Neural progenitor cell (in vitro differentiated cells): ENCODE measurements at places on chromosomes 12 and 14.
A peak's percentile ranks its signal among the peaks of the same experiment; 100 is the strongest.

- DNase-seq, result no peak
These were observed 23.1 kb downstream of the FBRSL1 start for GRCh38 chr12:132513070-132513398.

DNA sequence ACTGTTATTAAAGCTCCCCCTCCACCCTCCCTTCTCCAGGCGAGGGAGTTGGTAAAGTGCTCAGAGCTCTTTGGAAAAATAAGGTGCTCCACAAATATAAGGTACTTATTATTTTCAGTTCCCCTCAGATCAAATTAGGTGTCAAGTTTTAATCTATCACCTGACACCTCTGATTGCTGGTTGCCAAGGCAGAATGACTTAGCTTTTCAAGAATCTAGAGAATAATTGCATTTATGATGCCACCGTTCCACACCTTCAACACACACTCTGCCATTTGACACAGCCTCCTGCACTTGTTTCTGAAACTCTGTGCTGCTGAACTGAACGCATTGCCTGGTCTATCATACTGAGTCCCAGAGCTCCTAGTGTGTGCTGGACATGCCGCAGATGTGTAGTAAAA, 128.6 kb downstream of the CRACR2A start:
- no peak for DNase-seq

GRCh38 chr12:75651342-75651695, 139.9 kb upstream of the KRR1 start:
- DNase-seq, result no peak

- no peak for DNase-seq
These were observed 8.0 kb downstream of the BORCS5 start for GRCh38 chr12:12364787-12365445.

- DNase-seq, result no peak
These were observed 30.3 kb downstream of the DEGS2 start for GRCh38 chr14:100129161-100129589.

- DNase-seq, result no peak
These were observed 89.2 kb upstream of the TMEM263 start for GRCh38 chr12:106866426-106867080.

DNA sequence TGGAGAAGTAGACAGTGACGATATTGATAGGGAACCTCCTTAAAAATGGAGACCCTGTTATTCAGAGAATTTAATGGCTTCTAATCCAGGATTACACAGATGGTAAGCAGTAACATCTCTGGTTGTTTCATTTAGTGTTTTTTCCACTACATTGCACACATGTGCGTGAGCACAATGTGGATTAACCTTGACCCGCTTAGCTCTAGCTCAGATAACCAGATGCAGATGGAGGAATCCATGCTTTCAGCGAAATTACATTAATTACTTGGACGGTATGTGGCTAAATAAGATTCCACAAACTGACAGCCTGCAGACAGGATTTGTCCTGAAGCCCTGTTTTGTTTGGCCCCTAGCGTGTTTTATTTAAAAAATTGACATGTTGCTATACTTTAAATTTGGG, 378.4 kb downstream of the CCDC91 start:
- no peak for DNase-seq

DNA sequence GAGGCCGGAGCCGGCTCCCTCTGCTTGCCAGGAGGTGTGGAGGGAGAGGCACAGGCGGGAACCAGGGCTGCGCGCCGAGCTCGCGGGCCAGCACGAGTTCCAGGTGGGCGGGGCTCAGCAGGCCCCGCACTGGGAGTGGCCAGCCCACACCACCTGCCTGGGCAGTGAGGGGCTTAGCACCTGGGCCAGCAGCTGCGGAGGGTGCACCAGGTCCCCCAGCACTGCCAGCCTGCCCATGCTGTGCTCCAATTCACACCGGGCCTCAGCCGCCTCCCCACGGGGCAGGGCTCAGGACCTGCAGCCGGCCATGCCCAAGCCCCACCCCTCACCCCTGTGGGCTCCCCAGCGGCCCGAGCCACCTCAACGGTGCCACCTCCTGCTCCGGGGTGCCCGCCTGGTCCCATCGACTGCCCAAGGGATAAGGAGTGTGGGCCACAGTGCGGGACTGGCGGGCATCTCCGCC, 72.4 kb upstream of the PPP2R5C start:
- DNase-seq, result no peak

GRCh38 chr12:29574500-29574899, 77.0 kb upstream of the OVCH1 start:
- no peak for DNase-seq

- DNase-seq, result peak; percentile 24
These were observed 4.3 kb downstream of the AMN1 start for GRCh38 chr12:31724557-31724956.

- DNase-seq, result no peak
These were observed 95.9 kb downstream of the TSPAN9 start for GRCh38 chr12:3173008-3173553.

- peak; percentile 43 for DNase-seq
These were observed 882 bp downstream of the HECTD1 start for GRCh38 chr14:31206536-31207286.

DNA sequence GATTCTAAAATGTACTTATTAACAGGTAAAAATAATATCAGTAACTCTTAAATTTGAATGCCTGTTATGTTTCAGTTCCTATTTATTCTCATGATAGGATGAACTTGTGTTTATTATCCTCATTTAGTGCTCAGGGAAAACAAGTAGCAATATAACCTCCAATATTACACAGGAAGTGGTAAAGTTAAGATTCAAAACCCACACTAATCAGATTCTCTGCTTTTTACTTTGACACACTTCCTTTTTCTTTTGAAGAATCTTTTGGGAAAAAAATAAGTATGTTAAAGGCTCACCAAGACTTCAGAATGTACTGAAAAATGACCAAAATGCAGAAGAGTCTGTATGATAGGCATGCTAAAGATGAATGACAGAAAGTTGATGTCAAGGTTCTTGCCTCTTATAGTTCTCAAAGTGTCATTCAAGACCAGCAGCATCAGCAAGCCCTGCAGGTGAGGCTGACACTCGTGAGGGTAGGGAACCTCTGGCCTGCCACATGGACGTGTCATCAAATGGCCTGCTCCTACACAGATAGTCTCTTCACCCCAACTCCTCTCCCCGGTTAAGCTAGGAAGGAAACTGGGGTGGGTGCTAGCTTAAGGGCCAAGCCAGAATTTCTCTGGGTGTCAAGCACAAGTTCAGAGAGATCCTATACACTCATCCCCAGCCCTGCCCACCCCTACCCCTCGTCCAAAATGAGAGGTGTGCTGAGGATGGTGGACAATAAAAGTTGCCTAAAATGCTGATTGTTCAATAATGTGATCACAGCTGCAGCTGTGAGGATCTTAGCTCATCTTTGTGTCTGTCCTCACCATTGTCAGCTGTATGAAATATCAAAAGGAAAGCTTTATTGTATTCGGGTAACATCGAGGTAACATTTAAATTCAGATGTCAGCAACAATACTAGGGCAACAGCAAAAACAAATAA, 6.3 kb downstream of the TBPL2 start:
- DNase-seq, result no peak

DNA sequence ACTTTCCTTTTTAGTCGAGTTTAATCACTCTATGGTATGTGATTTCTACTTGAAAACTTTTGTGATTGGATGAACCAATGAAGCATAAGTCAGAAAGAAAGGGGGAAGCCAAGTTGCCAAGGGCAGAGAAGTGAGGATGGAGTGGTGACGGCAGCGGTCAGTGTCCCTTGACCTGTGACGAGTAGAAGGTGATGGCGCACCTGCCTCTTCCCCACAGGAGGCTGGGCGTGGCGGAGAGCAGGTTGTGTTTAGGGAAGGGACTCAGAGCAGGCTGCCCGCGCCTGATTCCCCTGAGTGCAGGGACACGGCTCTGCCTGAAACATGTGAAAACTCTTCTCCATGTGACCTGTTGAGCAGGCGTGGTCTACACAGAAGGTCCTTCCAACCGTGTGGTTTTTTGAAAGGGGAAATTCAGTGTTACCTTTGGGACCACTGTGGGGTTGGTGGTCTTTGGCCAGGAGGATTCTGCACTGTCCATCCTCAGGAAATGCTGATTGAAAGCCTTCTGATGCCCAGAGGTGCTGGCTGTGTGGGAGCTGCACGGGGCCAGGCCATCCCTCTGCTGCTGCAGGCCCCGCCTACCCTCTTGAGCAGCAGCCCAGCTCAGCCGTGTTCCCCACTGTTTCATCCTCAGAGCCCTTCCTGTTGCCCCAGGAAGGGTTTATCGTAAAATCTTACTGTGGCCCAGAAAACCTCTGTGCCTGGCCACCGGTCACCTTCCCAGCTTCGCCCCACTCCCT, 23.5 kb upstream of the AMN start:
- no peak for DNase-seq

GRCh38 chr12:116547955-116548501, 11.2 kb upstream of the MAP1LC3B2 start:
- no peak for DNase-seq

GRCh38 chr12:97513950-97514349, 51.3 kb downstream of the RMST start:
- no peak for DNase-seq

- peak; percentile 69 for DNase-seq
These were observed 7.0 kb upstream of the UBC start for GRCh38 chr12:124921200-124922031.

- no peak for DNase-seq
These were observed 35.2 kb downstream of the RILPL1 start for GRCh38 chr12:123498126-123498825.

- peak; percentile 31 for DNase-seq
These were observed 362.6 kb downstream of the DAD1 start for GRCh38 chr14:22226381-22226780.

DNA sequence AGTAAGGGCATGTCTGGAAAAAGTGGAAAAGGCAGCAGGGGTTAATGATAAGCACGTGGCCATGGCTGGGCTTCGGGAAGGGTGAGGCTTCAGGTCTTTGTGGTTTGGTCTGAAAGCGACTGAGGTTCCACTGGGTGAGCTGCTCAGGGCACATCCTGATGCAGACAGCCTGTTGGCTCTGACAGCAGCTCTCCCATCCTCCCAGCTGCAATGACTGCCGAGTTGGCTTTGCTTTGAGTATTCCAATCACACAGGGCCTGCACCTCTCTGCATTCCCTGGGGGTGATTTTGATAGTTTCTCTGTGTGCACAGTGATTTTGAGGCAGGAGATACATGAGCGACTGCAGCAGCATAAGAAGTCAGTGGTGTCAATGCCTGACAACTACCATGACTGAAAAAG, 390.7 kb downstream of the APAF1 start:
- no peak for DNase-seq

DNA sequence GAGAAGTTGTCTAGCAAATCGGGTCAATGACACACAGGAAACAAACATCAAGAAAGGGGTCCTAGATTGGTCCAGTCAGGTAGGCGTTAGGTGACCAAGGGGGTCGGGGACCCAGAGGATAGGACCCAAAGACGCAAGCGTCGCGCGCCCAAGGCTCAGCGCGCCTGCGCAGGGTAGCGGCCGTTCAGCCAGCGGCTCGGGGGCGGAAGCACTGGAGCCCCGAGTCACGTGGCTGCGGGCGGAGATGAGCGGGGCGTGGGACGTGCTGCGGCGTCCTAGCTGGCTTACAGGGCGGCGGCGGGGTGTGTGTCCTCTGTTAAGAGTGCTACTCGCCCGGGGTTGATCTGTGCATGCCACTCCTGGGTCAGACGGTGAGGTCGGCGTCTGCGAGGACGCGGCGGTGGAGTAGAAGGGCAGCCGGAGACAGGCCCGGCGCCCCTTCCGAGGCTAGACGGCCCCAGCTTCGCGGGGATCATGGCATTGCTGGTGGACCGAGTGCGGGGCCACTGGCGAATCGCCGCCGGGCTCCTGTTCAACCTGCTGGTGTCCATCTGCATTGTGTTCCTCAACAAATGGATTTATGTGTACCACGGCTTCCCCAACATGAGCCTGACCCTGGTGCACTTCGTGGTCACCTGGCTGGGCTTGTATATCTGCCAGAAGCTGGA, at the start of gene SLC35E3:
Gene SLC35E3 (plus strand): TSS at position 273 of the 668 bp plus-strand sequence. CDS start 202 bp downstream, at position 475.
- DNase-seq, result peak; percentile 97

DNA sequence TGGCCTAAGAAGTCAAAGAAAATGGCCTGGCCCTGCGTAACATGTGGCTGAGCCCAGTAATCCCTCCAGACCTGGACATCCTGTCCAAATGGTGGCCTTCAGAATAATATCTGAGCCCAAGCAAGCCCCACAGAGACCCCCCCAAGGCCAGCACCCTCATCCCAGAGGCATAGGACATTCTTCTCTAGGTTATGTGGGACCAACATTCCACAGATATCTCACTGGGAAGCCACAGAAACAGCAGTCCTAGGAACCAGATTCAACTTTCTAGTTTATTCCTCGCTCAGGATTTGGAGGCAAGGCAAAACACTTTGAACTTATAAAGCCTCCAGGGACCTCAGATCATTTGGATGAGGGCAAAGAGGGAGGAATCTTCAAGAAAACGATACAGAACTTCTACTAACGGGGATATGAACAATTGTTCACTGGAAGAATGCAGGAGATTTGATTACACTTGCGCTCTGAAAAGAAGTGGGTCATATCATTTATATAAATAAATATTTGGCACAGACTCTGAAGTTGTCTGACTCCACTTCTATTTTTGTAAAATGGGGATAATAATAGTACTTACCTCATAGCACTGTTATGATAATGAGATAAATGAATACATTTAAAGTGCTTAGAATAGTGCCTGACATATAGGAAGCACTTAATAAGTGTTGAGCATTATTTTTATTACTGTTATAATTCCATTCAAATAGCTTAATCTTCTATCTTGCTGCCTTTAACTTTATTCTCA, 171.5 kb downstream of the NUAK1 start:
- DNase-seq, result no peak

DNA sequence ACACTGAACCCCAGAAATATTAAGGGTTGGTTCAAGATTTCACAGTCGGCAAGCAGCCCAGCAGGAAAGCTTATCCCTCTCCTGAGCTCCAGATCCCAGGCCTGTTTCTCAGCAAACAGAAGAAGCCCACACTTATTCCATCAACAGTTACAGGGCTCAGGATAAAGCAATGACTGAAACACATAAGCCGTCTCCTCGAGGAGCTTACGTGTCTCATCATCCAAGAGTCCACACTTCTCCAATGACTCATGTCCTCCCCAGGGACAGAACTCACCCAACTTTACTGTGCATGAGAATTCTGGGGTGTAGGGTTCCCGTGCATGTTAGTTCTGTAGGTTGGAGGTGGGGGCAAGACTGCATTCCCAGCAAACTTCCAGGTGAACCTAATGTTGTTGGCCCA, 31.2 kb downstream of the GSC start:
- DNase-seq, result no peak

DNA sequence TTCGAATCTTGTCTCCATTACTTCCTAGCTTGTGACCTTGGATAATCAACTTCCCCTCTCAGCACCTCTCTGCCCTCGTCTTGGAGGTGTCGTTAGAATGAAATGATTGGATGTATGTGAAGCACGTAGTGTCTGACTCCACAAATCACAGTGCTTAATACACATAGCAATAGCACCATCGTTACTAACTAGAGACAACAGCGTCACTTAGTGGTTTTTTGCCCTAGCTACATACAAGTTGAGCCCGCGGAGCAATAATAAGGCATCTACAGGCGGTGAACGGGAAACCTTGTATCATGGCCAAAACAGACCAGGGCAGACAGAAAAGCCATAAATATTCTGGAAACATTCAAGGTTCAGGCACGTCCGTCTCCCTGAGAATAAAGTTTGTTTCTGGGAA, 154.9 kb downstream of the ASCL4 start:
- peak; percentile 70 for DNase-seq

- no peak for DNase-seq
These were observed 62.5 kb upstream of the FAR2 start for GRCh38 chr12:29086325-29087271.
